ENCODE measurements at places on chromosomes 7 and 10.

- DNase-seq: peak; percentile 11
These were observed 143.6 kb downstream of the HBP1 start for GRCh38 chr7:107312418-107312817.

DNA sequence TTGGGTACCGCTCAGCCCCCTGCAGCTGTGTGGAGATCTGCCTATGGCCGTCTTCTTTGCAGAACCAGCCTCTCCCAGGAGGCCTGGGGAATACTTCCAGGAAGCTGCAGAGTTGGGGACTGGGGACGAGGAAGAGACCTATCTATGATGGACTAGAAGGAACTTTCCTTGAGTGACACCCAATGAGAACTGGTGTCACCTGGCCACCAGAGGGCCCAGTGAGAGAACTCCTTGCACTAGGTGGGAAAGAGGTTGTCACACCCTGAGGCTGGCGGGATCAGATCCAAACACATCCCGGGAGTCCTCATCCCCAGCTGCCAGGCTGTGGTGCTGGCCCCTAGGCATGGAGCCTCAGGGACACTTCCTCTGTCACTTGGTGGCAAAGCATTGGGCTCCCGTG lies 4.9 kb upstream of the GRID2IP start:
- DNase-seq: no peak

- no peak for DNase-seq
These were observed 367.3 kb downstream of the CXCL12 start for GRCh38 chr10:44017483-44018145.

DNA sequence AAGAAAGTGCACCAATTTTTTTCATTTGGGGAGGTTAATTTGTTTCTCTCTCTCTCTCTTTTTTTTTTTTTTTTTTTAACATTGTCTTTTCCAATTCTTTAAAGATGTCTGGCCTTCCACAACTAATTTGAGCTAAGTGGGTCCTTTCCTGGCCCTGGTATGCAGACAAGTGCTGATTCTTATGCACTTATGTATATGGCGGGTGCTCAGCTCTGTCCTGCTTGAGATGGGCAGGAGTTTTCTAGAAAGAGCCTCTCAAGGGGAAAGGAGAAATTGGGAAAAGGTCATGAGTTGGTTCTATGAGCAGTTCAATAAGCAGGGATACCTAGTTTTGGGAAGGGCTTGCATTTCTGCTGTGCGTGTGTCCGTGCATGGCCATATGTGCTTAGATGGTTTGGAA lies 67.8 kb upstream of the NPVF start:
- no peak for DNase-seq

- no peak for DNase-seq
These were observed 31.7 kb downstream of the ECHDC3 start for GRCh38 chr10:11773761-11774441.

DNA sequence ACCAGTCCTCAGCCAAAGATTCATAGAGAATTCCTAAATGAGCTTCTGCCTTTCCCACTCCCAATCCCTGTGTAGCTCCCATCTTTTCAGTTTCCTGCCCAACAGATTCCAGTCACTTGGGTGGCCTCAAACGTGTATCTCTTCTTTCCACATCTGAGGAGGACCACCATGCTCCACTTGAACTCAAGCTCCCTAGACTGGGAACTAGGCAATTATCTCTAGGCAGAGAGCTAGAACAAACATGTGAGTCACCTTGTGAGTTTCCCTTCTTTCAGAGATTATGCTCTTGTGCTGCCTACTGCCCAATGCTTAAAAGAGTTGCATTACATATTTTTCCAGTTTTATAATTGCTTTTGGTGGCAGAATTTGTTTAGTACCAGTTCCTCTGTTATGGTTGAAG lies 178.0 kb downstream of the MDFIC start:
- DNase-seq: peak; percentile 44

GRCh38 chr10:31620226-31621151 lies 301.5 kb downstream of the ZEB1 start:
- DNase-seq: no peak

GRCh38 chr10:112375721-112376395 lies 1.9 kb downstream of the ACSL5 start:
- peak; percentile 34 for DNase-seq

GRCh38 chr7:51024867-51025266 lies 242.2 kb upstream of the GRB10 start:
- no peak for DNase-seq

Data from RWPE1 (cell line).